ENCODE measurements at places on chromosomes 4 and X. TPM values are rescaled to one million over a fixed set of nuclear protein-coding genes. Genes with fewer than 3 reads are reported as not detected.

DLG3 gene
- total RNA-seq = 3.5 TPM

HTRA3 gene
- total RNA-seq = 1.1 TPM

NUDT10 gene
- total RNA-seq = 0.41 TPM

KLB gene
- 1.2 TPM for total RNA-seq

S100P gene
- total RNA-seq = 11.9 TPM

ATP2B3 gene
- total RNA-seq = 4.9 TPM

PNMA6F gene
- total RNA-seq = 0.04 TPM

RTL3 gene
- not detected for total RNA-seq

CT45A5 gene
- total RNA-seq = not detected

C4orf50 gene
- total RNA-seq = 0.69 TPM

HEPH gene
- 2.5 TPM for total RNA-seq

CDX4 gene
- total RNA-seq = not detected

TRIM61 gene
- total RNA-seq = not detected

CXCL1 gene
- 3.2 TPM for total RNA-seq

AWAT2 gene
- not detected for total RNA-seq

MXRA5 gene
- 1.1 TPM for total RNA-seq

ELOVL6 gene
- 9.7 TPM for total RNA-seq

CXorf49 gene
- not detected for total RNA-seq

LAGE3 gene
- 26.4 TPM for total RNA-seq

UGT8 gene
- 2.9 TPM for total RNA-seq

BEX5 gene
- total RNA-seq = 3.6 TPM

ERCC6L gene
- total RNA-seq = 7.1 TPM

MTMR8 gene
- 3.5 TPM for total RNA-seq

MAGEA12 gene
- total RNA-seq = not detected

CLIC2 gene
- total RNA-seq = 1.2 TPM

PABPC5 gene
- total RNA-seq = 4.6 TPM

UBA6 gene
- total RNA-seq = 37.3 TPM

ASMT gene
- not detected for total RNA-seq

SLC16A2 gene
- total RNA-seq = 9.0 TPM

NALF2 gene
- total RNA-seq = 8.2 TPM

HSD17B13 gene
- 0.21 TPM for total RNA-seq

ZNF674 gene
- total RNA-seq = 8.8 TPM

ZCCHC18 gene
- 5.6 TPM for total RNA-seq

KCNE5 gene
- total RNA-seq = not detected

PASD1 gene
- 0.09 TPM for total RNA-seq

PHF8 gene
- 25.8 TPM for total RNA-seq

IL2 gene
- not detected for total RNA-seq

ZFP92 gene
- total RNA-seq = 0.04 TPM

CPZ gene
- total RNA-seq = 0.73 TPM

STAG2 gene
- total RNA-seq = 98.1 TPM

LRRC66 gene
- total RNA-seq = 0.58 TPM

NONO gene
- total RNA-seq = 310 TPM

UGT2B11 gene
- not detected for total RNA-seq

SSX1 gene
- total RNA-seq = not detected

PCDH7 gene
- total RNA-seq = 39.0 TPM

ZNF711 gene
- 42.9 TPM for total RNA-seq

ARHGAP36 gene
- total RNA-seq = 0.42 TPM

INTS6L gene
- 7.2 TPM for total RNA-seq

PUDP gene
- total RNA-seq = 14.3 TPM

GUCY1B1 gene
- total RNA-seq = 0.17 TPM

TXK gene
- total RNA-seq = 1.7 TPM

TCEAL6 gene
- total RNA-seq = not detected

MTTP gene
- total RNA-seq = 1.6 TPM

NRK gene
- total RNA-seq = 0.09 TPM

All from motor neuron (in vitro differentiated cells).